Activated CD4-positive, CD25-positive, alpha-beta regulatory T cell treated with anti-CD3 and anti-CD28 coated beads, Interleukin-2, amount 50 U/mL, for 72 hours (primary cell): ENCODE measurements at places on chromosomes 2 and 18.

GRCh38 chr2:52345082-52345481 is 1313.2 kb upstream of the NRXN1 start:
- no peak for DNase-seq

DNA sequence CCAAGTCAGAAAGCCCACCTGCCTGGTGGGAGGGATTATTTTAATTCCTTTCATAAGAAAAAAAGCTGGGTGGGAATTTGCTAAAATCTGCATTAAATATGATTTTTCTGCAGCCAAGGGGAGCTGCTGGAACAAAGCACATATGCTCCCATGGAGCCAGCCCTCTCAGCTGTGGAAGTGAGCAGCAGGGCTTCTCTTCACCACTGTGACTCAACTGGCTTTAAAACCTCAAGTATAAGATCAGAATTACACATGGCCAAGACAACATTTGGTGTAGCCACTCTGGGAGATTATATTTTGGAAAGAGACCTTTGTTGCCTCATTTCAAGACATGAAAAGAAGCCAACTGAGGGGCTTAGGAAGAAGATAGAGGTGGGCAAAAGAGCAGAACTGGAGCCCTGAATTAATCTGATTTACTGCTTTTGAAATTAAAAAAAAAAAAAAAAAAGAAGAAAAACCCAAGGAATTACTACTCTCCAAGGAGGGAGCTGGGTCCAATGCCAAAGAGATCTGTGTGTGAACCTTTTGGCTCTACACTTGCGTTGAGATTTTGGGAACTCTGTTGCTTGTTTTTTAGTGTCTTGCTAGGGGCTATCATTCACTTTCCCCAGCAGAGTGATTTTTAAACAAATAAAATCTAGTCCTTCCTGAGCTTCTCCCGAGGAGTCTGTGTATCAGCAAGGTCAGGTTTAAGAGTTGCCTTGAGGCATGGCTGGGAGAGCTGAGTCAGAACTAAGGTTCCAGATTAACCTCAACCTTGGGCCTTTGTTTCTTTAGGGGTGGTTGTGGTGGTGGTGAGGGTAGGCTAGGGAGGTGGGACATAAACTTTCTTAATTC is 6.0 kb downstream of the LHCGR start:
- DNase-seq: no peak

- DNase-seq: no peak
These were observed 18.6 kb downstream of the ZBTB14 start for GRCh38 chr18:5276947-5277346.

DNA sequence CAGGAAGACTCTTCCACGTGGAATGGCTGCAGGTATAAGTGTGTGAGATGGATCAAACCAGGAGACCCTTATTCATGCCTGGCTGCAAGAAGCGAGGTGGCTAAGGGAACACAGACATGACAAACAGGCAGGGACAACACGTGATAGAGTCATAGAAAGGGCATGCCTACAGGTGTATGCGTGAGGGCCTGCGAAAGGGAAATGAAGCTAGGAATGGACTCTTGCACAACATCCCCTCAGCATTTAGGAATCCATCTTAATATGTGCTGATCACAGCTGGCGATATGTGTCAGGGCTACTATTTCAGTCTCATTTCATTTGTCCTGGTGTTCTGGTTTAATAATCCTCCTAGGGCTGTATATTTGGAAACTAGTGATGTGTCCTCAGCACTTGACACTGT is 291.2 kb downstream of the MYT1L start:
- no peak for DNase-seq

- DNase-seq: no peak
These were observed 78.1 kb downstream of the RTTN start for GRCh38 chr18:70127359-70127758.

DNA sequence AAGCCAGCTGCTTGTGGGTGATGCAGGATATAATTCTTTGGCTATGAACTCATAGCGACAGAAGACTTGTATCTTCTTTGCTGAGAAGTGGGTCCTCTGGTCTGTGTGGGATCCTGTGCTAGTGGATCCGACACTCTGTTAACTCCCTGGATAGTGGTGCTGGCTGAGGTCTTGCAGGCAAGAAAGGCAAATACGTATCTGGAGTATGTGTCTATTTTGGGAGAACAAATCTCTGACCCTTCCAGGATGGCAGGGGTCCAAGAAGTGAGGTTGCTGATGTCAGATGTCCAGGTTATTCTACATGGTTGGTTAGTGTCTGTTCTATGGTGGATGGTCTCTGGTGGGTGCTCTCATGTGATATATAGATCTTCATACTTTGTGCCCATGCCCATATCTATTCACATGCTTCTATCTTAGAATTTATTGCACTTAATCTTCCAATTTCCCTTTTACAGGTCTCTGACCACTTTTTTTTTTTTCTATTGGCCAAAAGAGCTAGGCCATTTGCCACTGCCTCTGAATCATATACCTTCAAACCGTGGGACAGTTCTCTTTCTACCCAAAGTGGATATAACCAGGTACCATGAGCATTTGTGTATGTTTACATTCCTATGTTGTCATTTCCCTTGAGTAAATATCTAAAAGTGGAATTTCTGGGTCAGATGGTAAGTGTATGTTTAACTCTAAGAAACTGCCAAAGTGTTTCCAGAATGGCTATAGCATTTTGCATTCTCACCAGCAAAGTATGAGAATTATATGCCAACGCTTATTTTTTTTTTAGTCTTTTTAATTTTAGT is 45.1 kb upstream of the RBMS1 start:
- DNase-seq: no peak

DNA sequence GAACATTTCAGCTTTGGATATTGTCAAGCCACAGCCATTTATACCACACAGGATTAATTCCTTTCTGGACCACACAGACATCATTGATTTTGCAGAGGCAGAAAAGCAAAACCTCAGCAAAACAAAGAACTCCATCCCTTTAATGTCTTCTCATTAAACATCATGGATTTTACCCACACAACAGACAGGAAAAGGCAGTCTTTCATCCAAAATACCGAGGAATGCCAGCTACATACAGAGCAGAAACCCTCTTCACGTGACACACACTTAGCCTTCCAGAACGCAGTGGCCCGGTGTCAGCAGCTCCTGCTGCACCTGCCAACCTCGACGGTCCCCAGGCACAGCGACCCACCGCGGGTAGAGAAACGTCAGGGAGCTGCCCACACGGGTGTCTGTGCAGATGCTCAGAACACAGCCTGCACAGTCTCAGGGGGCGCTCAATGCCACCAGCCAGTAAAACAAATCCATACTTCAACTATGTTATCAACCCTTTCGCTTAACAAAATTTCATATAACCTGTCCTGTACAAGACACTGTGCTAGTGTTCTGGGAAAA is 304.5 kb downstream of the EIPR1 start:
- no peak for DNase-seq

- no peak for DNase-seq
These were observed 1.4 kb downstream of the PTGR3 start for GRCh38 chr18:75207310-75208154.

DNA sequence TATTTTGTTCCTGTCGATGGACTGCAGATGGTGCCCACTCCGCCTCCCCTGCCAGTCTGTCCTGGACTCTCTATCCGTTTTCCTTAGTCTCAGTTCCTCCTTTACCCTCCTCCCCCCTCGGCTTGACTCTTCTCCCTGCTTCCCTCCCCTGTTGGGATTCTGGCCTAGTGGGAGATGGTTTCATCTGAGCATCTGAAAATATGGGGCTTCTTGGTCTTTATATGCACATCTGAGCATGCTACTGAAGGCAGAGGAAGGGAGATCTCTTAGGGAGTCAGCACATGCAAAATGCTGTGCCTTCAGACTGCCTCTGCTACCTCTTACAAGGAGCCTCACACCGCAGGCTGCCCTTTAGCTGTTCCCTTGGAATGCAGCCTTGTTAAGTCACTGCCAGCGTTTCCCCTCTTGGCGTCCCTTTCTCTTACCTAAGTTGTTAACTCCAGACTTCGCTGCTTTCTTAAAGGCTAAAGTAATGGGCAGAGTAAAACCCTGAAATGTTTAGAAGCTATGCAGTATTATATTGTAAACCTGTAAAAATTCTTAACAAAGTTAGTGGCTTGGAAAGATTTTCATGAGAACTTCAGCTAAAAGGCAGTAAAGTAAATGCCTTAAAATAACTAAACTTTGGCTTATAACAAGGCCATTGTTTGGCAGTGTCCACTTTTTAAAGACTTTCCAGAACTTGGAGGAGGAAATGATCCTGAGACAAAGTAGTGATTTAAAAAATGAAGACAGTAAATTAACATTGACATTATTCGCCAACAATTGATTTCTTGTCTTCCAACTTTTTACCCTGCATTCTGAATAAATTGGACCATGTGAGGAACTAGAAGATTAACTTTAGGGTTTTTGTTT is 49.8 kb downstream of the LDLRAD4 start:
- DNase-seq: no peak

GRCh38 chr2:158013891-158014290 is 87.8 kb upstream of the UPP2 start:
- DNase-seq: no peak

DNA sequence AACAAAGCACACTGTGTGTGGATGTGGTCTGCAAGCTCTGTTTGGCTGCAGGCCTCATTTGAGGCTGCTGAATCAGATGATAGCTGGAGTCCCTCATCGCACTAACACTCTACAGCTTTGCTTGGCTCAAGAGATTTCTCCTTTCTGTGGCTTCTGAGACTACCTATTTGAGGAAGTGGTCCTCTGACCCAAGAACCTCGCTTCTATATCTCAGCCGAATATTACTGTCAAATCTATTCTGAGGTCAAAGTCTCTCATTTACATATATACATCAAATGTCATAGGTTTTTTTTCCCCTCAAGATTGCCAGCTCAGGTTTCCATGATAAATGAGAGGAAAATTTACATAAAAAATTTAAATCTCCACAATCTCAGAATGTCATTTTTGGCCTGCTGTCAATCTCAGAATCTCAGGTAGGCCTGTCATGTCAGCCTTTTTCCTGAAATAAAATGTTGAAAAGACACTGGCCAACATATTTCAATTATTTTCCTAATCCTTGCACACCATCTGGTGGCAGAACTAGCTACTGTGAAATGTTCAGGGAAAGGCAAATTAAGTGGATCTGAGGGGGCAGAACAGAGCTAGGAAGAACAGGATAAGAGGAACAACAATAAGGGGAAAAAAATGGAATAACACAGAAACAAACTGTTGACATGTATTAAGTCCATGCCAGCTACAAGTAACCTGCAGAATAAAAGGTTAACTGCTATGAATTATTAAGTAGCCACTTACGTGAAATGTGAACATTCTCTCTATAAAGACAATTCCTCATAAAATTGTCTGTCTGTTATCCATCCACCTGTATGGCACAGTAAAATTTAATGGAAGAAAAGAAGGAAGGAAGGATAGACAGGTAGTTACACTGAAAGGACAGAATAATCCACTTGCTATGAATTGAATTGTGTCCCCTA is 39.3 kb downstream of the AP1S3 start:
- no peak for DNase-seq

GRCh38 chr18:57792631-57793301 is 10.3 kb downstream of the ATP8B1 start:
- DNase-seq: no peak

GRCh38 chr2:10341193-10341592 is 38.5 kb downstream of the HPCAL1 start:
- no peak for DNase-seq

- no peak for DNase-seq
These were observed 19.8 kb downstream of the CMPK2 start for GRCh38 chr2:6845903-6846302.

DNA sequence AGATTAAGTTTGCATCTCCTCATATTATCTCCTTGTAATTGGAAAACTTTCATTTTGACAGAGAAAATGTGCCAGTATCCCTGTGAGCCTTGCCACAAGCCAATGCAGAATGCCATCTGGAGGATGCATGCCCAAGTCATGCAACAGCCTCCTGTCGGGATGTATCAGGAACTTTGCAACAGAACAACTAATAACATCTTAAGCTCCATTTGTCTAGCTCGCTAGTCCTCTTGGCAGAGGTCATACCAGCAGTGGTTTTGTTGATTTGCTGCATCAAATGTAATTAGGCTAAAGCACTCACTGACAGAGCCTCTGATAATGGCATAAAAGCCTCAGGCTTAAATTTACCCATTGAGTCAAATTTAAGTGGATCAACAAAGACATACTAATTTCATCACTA is 125.8 kb downstream of the UBE2E3 start:
- no peak for DNase-seq

DNA sequence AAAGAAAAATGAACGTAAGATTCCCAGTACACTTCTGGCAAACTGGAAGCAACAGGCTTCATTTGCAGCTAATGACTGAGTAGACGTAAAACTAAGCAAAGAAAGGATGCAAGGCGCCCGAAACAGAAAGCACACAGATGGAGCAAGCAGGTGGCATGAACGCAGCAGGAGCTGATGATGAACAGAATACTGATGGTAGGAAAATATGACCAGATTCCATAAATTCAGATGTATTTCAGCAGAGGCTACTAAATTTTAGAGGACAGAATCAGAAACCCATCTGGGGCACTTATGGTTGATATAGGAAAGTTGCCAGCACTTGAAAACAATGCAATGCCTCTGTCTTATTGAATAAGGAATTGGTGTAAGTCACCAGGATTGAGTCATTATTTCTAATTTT is 658.7 kb upstream of the LINC00305 start:
- no peak for DNase-seq

DNA sequence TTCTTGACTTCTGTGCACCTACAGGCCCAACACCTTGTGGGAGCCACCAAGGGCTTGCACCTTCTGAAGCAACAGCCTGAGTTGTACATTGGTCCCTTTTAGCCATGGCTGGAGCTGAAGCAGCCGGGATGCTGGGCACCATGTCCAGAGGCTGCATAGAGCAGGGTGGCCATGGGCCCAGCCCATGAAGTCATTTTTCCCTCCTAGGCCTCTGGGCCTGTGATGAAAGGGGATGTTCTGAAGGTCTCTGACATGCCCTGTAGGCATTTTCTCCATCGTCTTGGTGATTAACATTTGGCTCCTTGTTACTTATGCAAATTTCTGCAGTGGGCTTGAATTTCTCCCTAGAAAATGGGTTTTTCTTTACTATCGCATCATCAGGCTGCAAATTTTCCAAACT is 83.1 kb upstream of the ACVR1 start:
- DNase-seq: no peak

GRCh38 chr2:45117383-45117782 is 108.1 kb upstream of the SIX2 start:
- no peak for DNase-seq

- DNase-seq: no peak
These were observed 48.5 kb upstream of the ASPRV1 start for GRCh38 chr2:70009762-70010575.

DNA sequence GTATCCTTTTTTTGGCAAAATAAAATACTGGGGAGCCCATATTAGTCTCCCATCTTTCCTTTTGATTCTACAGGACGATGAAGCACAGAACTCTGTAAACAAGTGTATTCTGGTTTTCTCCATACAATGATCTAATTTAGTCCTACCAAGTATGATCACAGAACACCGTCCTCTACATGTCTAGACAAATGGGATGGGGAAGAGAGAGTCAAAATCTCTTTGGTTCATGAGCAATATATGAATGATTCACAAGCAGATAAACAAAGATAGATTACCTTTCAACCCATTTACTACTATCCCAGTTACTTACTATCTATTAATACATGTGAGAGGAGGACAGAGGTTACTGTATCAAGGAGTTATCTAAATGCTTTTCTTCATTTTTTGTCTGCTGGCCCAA is 352.4 kb upstream of the ACVR2A start:
- DNase-seq: no peak
